ENCODE measurements at places on chromosomes 6 and 20.

DNA sequence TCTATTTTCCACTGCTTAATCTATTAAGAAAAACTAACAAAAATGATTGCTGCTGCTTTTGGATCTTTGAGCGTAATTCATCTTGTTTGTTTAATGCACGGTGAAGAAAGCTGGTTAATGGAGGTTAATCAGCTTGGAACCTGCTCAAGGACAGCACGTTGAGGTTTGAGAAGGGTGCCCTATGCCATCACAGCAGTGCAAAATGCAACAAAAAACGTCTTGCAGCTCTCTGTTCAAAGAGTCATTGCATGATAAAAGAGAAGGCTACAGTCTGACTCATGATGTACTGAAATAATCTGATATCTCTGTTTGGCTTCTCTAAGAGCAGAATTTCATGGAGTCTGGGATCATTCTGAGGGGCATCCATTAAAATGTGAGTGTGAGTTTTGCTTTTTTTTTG is 80.6 kb upstream of the PREP start:
- DNase-seq = no peak

- DNase-seq = no peak
These were observed 4.5 kb downstream of the CCDC170 start for GRCh38 chr6:151498327-151498726.

- no peak for DNase-seq
These were observed 82.2 kb downstream of the FHL5 start for GRCh38 chr6:96645106-96645505.

GRCh38 chr6:89084954-89085353 is 4.4 kb downstream of the PNRC1 start:
- no peak for DNase-seq

- DNase-seq = no peak
These were observed 56.4 kb downstream of the RIOK1 start for GRCh38 chr6:7445885-7446461.

DNA sequence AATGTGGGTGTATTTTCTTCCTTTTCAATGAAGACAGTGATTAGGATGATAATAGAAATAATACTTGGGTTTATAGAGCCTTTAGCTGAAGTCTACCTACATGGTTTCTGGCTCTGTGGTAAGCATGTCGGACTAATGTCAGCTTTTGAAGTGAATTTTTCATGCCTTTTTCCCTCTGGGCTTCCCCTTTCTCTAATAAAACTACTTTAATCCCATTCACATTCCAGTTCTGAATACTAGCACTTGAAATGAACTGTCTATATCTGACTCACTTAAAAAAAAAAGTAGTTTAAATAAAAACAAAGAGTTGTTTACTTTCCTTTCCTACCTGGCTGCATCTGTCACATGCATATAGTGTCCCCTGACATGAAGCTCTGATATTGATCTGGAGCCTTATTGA is 545.9 kb upstream of the FLRT3 start:
- no peak for DNase-seq

- DNase-seq = no peak
These were observed 132.1 kb upstream of the ADGRB3 start for GRCh38 chr6:68502946-68503345.

- DNase-seq = no peak
These were observed 59.5 kb upstream of the RIPOR2 start for GRCh38 chr6:24995270-24995669.

GRCh38 chr20:2183381-2183780 is 81.8 kb downstream of the STK35 start:
- DNase-seq = no peak

DNA sequence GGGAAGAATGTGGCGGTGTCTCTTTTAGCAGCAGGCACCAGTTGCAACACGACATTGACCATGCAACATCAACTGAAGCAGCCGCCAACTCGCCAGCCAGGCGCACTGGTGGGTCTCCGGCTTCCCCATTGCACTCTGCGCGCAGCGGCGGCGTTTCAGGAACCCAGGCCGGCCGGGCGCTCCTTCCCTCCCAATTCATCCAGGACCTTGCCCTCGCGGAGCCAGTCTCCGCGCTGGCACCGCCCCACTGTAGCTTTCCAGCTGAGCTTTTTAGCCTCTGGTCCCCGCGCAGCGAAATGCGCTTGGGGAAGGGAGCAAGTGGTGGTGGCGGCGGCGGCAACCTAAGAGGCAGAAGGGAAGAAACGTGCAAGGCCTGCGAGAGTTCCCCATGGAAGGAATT is 297.9 kb upstream of the RIMS1 start:
- DNase-seq = no peak

- DNase-seq = no peak
These were observed 43.4 kb downstream of the SRC start for GRCh38 chr20:37389241-37389747.

GRCh38 chr6:139429580-139430145 is 55.2 kb upstream of the CITED2 start:
- DNase-seq = no peak

- no peak for DNase-seq
These were observed 4.6 kb upstream of the IER3 start for GRCh38 chr6:30748851-30749540.

- DNase-seq = no peak
These were observed 5.2 kb upstream of the BPIFA2 start for GRCh38 chr20:33162753-33163152.

GRCh38 chr6:14726816-14727493 is 518.9 kb upstream of the JARID2 start:
- DNase-seq = no peak

- DNase-seq = no peak
These were observed 37.6 kb downstream of the ZNF391 start for GRCh38 chr6:27426045-27426620.

GRCh38 chr6:168255283-168255881 is 64.2 kb downstream of the DACT2 start:
- no peak for DNase-seq

DNA sequence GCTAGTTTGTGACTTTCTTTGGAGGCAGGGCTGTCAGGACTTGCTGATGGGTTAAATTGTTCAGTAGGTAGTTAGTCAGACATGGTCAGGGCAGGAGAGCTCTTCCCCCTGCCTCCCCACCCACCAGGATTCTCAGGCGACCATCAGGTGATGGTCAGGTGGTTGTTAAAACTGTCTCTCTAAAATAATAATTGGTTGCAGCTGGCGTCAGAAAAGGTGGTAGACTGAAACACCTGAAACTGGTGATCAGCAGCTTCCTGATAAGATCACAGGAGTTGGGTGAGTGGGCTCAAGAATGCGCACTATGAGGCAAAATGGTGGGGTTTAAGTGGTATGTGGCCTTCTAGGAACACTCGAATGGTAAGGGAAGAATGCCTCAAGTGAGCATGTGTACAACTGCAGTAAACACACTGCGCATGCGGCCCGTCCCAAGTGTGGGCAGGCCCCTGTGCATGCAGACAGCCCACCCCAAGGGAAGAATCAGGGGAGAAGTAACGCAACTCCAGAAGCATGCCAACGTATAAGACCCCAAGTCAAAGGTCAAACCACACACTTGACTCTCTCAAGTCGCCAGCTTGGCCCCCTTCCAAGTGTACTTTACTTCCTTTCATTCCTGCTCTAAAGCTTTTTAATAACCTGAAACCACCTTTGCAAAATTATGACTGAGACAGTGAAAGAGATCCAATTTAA is 7.9 kb upstream of the BLCAP start:
- no peak for DNase-seq

- DNase-seq = peak; percentile 12
These were observed 94.2 kb downstream of the RREB1 start for GRCh38 chr6:7201732-7202541.

DNA sequence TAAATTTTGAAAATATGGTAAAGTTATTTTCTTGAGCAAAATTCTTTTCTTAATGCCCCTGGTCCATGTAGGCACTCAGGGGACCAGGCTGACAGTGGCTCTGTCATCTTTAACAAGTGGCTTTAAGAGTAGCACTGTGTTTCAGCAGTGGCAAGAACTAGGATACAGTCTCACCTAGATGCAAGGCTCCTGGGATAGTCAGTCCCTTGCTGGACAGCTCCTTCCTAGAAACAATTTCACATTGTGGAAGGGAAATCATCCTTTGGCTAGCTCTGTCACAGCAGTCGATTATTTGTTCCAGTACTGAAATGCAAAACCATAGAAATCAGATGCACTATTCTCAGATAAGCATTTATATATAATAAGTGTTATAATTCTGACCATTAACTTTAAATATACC is 175.4 kb upstream of the KCNQ5 start:
- no peak for DNase-seq

DNA sequence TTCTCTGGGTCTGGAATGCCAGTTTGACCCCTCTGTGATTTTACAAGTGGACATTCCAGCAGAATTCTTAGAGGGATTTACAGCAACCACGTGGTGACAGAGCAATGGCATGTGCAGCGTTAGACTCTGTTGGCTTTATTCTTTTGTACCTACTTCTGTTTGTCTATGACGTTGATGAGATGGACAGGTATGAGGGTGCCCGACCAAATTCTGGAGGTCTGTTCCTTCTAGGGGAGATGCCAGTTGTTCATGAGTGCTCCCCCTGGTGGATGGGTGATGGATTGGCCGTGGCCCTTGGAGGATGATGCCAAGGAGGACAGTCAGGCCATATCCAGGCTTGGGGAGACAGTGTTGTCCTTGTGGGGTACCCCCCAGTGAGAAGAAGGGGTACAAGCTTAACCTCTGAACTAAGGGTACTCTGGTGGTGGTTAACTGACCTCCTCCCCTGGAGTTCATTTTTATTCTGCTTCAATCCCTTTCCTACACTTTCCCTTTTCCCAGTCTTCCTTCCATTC is 198.6 kb downstream of the DTNBP1 start:
- DNase-seq = peak; percentile 44

DNA sequence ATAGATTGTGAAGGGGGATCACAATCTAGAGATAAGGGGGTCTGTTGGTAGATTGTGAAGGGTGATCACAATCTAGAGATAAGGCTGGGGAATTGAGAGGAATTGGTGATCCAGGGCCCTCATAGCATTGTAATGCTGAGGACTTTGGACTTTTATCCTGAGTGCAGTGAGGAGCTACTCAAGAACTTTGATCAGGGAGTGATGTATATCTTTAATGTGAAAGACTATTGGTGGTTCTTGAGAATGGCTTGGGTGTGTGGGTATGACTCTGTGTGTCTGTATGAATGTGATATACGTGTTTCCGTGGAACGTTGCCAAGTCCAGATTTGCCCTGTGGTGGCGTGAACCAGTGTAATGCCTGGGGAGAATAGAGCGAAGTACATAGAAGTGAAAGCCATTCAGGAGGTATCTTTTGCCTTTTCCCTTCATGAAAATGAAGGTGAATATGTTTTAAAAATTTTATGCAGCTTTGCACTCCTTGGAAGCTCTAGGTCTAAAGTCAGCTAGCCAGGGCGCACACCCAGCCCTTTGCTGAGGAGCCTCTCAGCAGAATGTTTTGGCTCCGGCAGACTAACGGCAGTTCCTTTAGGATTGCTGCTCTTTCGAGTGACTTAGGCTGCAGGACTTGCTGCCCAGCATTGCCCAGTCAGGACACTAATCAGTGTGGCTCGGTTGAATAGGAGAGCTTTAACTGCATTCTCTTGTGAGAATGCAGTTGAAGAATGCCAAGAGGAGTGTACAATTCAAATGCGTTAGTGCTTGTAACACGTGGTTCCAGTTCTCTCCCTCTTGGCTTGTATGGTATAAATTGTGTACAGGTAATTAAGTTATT is 3.5 kb downstream of the ZFAND3 start:
- peak; percentile 14 for DNase-seq
